ENCODE measurements at places on chromosomes 5 and 9.

- peak; percentile 22 for DNase-seq
Observed at GRCh38 chr5:154189256-154189818, 1.2 kb upstream of the GALNT10 start.

GRCh38 chr5:16929347-16929746 is 6.7 kb downstream of the MYO10 start:
- no peak for DNase-seq

DNA sequence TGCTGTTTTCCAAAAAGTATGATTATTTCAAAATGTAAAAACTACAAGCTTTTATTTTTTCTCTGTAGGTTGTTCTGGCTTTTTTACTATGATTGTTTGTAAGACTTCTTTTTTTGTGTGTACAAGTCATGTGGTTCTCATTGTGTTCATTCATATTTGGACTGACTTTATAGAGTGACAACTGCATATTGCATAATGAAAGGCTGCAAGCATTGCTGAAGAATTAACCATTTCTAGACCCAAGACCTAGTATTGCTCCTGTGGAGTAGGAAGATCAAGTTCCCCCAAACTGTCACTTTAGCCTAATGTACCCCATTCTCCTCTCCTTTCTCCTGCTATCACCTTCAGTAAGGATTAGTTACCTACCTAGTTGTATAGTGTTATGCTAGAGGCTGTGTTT is 10.0 kb downstream of the MAP1B start:
- DNase-seq = no peak

- no peak for DNase-seq
Observed at GRCh38 chr5:96781031-96781971, 26.4 kb downstream of the ERAP1 start.

GRCh38 chr5:38645508-38645907 is 89.1 kb upstream of the LIFR start:
- DNase-seq = no peak

DNA sequence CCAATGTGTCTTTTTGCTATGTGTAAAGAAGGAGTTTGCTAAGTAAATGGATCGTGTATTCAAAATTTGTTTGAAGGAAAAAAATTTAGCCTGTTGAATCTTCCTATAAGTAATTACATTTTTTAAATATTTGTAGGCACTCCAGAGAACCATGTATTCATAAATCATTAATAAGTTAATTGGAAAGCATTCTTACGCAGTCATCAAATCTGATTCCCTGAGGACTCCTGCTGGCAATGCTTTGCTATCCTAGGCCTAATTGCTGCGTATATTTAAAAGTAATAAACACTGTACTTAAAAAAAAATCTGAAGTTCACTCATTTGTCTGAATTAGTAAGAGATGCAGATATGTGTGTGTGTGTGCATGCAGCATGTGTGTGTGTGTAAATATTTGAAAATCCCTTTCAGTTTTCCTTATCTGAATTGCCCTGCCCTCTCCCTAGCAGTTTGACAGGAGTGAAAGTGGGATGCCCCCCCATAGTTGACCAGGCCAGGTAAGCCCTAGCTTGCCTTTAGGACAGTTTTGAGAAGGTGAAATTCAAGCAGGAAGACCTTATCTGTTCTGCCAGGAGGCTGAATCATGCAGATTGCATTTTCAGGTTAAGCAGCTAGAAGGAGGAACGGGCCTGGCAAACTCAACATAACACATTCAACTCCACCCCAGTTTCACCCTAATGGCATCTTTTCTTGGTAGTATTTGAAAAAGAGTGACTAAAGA is 81.2 kb upstream of the DNAH5 start:
- no peak for DNase-seq

DNA sequence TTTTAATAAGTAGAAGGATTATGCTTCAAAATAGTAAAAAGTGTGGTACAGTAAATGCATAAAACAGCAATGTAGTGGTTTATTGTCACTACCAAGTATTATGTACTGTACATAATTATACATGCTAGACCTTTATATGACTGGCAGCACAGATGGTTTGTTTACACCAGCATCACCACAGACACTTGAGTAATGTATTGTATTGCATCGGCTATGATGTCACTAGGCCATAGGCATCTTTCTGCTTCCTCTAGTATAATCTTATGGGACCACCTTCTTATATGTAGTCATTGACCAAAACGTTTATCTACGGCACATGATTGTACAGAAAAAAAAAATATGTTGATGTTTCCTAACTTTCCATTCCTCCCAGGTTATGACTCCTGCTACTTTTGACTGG is 31.9 kb upstream of the SSBP2 start:
- DNase-seq = no peak

- DNase-seq = no peak
Observed at GRCh38 chr9:137791947-137792346, 85.6 kb upstream of the CACNA1B start.

GRCh38 chr5:64634997-64635686 is 55.2 kb upstream of the SHISAL2B start:
- no peak for DNase-seq

DNA sequence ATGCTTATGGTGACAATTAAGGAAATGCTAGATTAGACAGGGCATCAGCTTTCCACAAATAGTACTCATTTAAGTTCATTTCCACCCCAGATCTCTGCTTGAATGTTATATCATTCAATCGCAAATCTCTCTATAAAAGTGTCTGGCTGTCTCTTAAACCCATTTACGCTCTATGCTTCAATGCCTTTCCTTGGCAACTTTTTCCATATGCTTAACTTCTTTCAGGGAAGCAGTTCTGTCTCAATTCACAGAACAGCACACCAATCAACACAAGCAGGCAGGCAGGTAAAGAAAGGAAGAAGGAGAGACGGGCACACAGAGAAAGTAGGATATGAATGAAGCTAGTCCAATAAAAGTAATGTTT is 243.1 kb downstream of the DENND1A start:
- DNase-seq = no peak

- DNase-seq = no peak
Observed at GRCh38 chr5:31078956-31079355, 114.5 kb upstream of the CDH6 start.

Measured in NCI-H146 (cell line).